NCI-H510A treated with DMSO at 0.1 percent for 48 hours (cell line): ENCODE measurements at places on chromosomes 7 and 10.

DNA sequence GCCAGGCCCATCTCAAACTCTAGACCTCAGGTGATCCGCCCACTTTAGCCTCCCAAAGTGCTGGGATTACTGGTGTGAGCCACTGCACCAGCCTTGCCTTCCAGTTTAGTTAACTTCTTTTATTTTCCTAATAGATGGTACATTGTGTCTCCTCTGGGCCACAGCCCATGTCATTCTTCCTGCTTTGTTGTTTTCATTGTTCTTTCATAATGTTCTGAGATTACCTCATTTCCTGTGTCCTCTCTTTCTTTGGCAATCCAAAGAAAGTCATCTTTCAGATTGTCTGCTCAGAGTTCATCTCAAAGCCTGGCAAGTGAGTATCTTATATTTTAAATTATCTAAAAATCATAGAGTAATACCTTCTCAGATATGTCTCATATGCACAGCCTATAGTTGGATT lies at the start of gene OLAH:
Gene OLAH (plus strand): TSS at position 270 of the 400 bp plus-strand sequence. CDS start 3,346 bp downstream, outside the sequence.
- DNase-seq = no peak

DNA sequence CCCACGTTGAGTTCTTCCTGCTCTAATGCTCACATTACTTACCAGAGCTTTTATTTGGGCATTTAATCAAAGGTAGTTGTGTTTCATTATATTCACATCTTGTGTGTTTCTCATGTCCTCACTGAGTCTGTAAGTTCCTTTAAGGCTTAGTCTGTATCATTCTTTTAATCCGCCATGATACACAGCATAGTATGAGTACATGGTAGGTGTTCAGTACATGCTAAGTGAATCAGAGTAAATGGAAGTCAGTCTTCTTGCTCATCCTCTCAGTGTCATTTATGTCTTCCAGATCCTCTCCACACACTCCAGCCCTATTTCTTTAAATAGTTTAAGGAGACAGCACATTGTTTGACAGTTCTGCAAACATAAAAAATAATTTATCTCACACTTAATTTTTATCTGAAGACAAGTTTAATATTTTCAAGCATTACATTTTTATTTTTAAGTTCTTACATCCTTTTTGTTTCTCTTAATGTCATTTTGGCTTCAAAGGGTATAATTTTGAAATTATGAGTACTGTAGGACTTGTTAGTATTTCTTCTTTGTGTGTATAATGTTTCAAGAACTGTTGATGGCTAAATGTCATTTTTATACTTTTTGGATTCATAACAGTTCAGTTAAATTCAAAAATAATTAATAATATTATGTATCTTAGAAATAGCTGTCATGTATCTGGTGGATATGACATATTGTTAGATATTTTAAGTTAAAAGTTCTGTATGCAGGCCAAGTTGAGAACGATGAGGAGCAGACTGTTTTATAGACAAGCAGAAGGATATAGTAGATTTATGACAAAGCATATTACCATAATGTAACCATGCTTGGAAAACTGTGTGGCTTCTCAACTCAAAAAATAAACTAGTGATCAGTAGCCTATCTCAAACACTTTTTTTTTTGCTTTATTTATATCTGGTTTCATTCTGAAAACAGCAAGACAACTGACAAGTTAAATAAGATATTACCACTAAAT lies 342.7 kb downstream of the LRMDA start:
- DNase-seq = no peak

GRCh38 chr10:43594944-43595589 lies 11.2 kb upstream of the ZNF485 start:
- no peak for DNase-seq

DNA sequence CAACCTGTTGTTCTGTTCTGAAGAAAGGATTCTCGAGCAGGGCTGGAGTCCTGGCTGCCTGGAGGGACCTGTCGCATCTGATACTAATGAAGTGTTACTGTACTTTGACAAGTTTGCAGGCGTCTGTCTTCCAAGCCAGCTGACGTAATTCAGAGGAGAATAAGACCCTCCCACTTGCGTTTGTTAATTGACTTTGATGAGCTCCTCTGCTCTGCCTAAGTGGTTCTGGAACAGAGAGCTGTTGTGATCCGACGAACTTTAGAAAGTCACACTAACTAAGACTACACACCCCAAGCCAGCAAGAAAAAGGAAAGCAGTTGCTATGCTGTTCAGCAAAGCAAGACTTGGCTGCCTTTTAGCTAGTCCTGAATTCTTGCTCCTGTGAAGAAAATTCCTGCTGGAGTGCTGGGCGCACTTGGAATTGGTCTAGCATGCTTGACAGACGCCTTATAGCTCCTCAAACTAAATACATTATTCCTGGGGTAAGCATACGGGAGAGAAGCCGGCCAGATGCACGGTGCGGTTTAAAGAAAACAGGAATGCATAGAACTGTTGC lies 200.3 kb downstream of the CACNB2 start:
- no peak for DNase-seq

- DNase-seq = no peak
Measured at GRCh38 chr7:34723338-34723737, 65.3 kb downstream of the NPSR1 start.
